ENCODE measurements at places on chromosomes 3 and 15. TPM values are rescaled to one million over a fixed set of nuclear protein-coding genes. Genes with fewer than 3 reads are reported as not detected.

GRCh38 chr3:12869035-12869621 is 27.8 kb upstream of the RPL32 start:
- DNase-seq, result peak; percentile 48

The SLITRK3 gene
- 0.23 TPM for polyA plus RNA-seq

DNA sequence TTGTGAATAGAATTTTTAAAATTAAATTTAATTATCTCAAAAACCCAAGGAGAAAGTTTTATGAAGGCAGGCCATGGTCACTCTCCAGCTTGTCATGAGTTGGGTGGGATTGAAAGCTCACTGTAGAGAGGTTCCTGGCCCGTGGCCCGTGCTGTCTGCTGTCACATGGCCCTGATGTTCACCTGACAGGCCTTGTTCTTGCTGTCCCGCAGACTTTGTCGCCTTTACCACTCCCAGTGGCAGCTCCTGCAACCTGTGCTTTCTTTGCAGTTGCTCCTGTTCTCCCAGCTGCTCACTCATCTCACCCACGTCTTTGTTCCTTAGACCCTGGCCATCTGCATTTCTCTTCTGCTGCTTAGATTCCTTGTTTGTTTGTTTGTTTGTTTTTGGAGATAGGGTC is 35.6 kb downstream of the DHX30 start:
- DNase-seq, result no peak

- DNase-seq, result no peak
These were observed 451.3 kb downstream of the LPP start for GRCh38 chr3:188605231-188605630.

The ATP2B2 gene
- polyA plus RNA-seq, result 1.1 TPM

DNA sequence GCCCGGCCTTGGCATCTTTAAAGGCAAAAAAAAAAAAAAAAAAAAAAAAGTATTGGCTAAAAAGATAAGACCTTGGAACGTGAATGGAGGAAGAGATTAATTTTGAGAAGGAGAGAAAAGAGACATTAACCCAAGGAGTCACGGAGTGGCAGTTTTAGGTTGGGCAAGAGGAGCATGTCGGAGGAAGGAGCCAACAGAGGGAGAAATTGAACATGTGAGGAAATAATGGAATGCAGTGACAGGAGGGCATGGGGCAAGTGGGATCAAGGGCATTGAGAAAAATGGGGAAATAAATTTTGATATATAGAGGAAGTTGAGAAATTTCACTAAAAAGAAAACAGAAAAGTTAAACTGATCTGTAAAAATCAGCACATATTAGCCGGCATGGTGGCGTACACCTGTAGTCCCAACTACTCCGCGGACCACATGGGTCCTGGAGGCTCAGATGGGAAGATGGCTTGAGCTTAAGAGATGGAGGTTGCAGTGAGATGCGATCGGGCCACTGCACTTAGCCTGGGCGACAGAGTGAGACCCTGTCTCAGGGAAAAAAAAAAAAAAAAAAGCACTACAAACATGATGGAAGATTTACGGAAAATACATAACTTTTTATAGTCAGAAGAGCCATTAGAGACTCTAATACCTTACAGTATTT is 1.2 kb downstream of the HAUS2 start:
- no peak for DNase-seq

The TIMP4 gene
- polyA plus RNA-seq, result 1.0 TPM

DNA sequence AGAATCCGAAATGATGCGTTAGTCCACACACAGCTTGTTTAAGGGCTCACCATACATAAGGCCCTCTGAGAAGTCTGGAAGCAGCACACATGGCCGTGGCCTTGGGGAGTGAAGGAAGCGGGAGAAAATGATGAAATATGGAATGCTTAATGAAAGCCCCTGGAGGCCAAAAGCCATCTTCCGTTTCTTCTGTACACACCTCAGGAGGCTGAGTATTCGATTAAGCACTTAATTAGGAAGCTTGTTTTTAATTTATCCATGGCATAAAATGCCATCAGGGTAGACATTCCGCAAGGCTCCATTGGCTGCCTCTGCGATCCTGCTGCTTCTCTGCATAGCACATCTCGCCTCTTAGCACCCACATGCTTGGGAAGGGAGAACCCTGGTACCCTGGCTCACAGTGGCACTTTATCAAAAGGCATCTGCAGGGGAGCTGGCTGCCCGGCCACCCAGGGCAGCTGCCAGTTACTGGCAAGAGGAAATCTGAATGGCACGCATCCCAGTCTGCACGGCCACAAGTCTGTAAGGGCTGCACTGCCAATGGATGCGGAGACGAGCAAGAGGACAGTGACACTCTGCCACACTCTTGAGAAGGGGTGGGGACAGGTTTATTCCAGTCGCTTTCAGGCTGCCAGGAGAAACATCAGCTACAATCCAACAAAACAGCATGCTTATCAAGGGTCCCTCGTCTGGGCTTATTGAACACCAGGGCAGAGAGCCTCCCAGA is 356.2 kb downstream of the OCA2 start:
- DNase-seq, result no peak

GRCh38 chr3:112894258-112894657 is 47.6 kb upstream of the CD200R1L start:
- DNase-seq, result no peak

DNA sequence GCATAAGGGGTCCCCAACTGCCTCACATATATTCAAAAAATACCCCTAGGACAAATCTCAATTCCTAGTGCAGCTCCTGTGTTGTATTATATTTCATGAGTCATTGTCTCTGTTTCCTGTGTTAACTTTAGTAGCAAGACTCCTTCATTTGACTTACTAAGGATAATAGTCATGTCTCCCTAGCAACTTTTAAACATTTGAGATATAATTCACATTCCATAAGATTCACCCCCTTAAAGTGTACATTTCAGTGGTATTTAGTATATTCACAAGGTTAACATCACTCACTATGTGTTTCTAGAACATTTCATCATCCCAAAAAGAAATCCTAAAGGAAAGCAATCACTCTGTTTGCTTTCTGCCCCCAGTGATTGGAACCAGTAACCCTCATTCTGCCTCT is 121.3 kb upstream of the WNT7A start:
- DNase-seq, result no peak

GRCh38 chr15:40969363-40969762 is 16.1 kb downstream of the CHAC1 start:
- DNase-seq, result no peak

DNA sequence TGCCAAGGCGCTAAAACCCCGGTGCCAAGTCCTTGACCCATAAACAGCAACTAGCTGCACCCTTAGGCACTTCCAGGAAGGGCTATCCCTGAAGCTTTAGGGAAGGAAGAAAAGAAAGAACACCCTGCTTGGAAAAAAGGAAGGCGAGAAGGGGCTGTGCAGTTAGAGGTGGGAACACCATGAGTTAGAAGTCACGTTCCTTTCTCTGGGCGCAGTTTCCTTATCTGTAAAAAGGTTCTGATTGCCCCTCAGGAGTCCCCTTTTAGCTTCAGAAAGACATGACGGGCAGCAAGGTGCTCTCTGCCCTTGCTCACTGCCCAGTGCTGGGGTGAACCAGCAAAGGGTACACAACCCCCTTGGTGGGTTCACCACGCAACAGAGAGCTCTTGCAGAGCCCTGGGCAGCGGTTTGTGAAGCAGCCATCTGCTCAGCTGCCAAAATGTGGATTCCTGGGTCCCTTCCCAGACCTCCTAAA is 798 bp downstream of the GCHFR start:
- DNase-seq, result no peak

The CCR3 gene
- not detected for polyA plus RNA-seq

DNA sequence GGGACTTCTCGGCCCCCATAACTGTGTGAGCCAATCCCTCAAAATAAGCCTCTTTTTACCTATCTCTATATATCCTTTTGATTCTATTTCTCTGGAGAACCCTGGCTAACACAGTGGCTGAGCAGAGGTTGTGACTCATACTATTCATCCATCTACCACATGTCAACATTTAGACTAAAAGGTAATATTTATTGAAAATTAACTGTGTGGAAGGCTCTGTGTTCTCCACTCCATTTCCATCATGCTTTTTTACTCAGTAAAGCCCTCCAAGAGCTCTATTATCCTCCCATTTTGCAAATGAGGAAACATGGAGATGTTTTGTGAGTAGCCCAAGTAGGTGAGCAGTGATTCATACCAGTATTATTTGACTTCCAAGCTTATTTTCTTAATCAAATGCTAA is 217.9 kb upstream of the DCBLD2 start:
- no peak for DNase-seq

The SLC9C1 gene
- 1.2 TPM for polyA plus RNA-seq

The RTP1 gene
- polyA plus RNA-seq, result not detected

DNA sequence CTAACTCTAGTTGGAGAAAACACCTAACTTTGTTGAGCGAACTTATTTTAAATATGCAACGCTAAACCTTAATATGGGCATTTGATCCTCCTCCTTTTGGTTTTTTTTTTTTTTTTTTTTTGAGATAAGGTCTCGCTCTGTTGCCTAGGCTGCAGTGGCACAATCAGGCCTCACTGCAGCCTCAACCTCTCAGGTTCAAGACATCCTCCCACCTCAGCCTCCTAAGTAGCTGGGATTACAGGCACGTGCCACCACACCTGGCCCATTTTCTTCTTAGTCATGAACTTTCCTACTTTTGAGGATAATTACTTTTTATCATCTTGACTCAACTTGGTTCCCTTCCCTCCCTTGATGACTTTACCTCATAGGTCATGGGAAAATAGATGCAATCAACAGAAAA is 3.9 kb downstream of the NUSAP1 start:
- no peak for DNase-seq
